ENCODE measurements at places on chromosomes 6 and 20.
A peak's percentile ranks its signal among the peaks of the same experiment; 100 is the strongest.

GRCh38 chr6:139881728-139882211 lies 507.3 kb upstream of the CITED2 start:
- DNase-seq: peak; percentile 12

GRCh38 chr6:107668743-107669474 lies 155.2 kb downstream of the SCML4 start:
- DNase-seq: no peak

DNA sequence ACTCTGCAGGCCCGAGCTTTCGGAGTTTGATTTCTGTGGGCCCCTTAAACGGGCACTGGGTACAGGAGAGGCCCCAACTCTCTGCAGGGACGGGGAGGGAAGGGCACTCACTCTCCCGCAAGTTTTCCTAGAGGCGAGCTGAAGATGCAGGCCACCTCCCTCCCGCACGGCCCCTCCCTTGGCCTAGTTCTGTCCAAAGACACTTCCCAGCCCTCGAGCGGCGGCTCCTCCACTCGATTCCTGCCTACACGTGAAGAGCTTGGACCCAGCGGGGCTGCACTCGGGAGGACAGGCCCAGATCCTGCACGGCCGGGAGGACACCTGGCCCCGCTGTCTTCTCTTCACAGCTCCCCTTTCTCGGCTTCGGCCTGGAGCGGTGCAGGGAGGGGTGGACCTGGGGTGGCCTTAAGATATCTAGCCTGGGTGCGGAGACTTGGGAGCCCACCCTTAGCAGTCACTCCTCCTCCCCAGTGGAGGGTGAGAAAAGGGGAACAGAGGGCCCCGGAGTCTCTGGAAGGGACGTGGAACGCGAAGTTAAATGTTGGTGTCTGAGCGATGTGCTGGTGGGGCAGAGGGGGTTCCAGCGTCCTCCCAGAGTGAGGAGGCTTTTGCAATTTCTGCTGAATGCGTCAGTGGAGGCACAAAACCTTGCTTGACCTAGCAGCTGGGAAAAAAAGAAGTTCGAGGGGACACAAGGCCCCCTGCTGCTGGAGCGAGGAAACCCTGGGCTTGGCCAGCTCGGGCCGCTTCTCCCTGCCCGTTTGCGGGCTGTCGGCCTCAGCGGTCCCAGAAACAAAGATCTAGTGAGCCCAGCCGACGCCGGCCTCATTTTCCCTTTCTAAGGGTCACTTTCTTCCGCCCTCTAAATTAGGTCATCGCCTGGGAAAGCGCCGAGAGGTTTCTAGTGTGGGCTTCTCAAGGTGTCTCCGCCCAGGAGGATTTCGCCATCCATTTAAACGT lies 4.9 kb downstream of the OLIG3 start:
- DNase-seq: no peak

GRCh38 chr20:25300496-25301170 lies 52.7 kb downstream of the PYGB start:
- DNase-seq: no peak

DNA sequence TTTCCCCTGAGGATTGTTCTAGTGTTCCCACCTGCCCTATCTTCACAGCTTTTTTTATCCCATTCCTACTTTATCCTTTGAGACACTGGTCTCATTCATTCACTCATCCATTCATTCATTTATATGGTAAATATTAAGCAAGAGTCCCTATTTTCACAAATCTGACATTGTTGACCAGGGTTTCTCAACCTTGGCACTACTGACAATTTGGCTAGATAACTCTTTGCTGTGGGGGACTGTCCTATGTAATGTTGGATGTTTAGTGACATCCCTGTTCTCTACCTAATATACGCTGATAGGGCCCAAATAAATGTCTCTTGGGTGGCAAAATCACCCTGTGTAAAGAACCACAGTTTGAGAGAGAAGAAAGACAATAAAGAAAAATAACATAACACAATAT lies 345.0 kb downstream of the GRIK2 start:
- no peak for DNase-seq

DNA sequence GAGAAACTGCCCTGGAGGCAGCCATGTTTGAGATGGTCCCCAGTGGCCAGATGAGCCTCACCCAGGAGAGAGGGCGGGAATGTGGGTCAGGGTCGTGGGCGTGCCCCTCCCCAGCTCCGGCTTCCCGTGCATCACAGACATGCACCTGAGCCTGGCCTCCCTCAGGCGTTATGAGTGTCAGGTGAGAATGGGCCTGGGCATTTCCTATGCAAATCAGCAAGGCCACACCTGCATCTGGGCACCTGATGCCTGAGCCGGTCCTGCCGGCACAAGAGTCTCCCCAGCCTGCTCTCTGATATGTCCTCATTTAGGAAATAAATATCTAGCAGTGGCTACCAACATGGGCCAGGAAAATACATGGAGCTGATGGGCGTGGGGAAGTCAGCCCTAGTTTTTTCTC lies 82.4 kb downstream of the RAMACL start:
- DNase-seq: no peak

- no peak for DNase-seq
These were observed 46.9 kb upstream of the NRSN1 start for GRCh38 chr6:24079076-24079475.

- DNase-seq: no peak
These were observed 528.4 kb downstream of the PKHD1 start for GRCh38 chr6:51559059-51559458.

- no peak for DNase-seq
These were observed 193.1 kb downstream of the SIM1 start for GRCh38 chr6:100271625-100272024.

GRCh38 chr6:41167173-41167963 lies 4.5 kb upstream of the TREM2 start:
- no peak for DNase-seq

- DNase-seq: no peak
These were observed 1.3 kb upstream of the RBBP8NL start for GRCh38 chr20:62428396-62429295.

- DNase-seq: no peak
These were observed 655.0 kb downstream of the QKI start for GRCh38 chr6:164069350-164069990.

DNA sequence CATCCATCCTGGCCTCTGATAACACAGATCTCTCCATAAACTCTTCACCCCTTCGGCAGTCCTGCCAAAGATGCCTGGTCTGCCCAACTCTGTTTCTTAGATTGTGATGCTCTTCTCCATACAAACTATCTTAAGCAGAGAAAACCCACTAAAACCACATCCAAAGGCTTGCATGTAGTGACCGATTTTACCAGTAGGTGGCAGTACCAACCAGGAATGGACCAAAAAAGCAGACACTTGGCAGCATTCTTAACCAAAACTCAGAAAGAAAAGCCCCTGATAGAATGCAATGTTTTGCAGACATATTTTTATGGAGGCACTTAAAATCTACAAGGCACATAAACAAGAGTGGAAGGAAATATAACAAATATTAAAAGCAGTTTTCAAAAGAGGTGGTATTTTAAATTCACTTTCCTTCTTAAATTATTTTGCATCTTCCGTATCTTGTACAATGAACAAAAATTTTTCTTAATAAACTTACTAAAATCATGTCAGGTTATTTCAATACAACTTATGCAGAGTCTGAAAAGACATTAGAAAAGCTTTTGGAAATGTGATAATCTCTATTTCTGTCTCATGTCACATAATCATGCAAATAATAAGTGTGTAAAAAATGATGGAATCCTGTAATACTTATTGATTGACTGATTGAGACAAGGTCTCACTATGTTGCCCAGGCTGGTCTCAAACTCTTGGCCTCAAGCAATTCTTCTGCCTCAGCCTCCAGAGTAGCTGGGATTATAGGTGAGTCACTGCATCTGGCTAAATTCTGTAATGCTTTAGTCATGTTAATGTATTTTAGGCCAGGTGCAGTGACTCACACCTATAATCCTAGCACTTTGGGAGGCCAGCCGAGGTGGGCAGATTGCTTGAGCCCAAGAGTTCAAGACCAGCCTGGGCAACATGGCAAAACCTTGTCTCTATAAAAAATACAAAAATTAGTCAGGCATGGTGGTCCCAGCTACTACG lies 29.4 kb downstream of the LRP11 start:
- DNase-seq: peak; percentile 6

DNA sequence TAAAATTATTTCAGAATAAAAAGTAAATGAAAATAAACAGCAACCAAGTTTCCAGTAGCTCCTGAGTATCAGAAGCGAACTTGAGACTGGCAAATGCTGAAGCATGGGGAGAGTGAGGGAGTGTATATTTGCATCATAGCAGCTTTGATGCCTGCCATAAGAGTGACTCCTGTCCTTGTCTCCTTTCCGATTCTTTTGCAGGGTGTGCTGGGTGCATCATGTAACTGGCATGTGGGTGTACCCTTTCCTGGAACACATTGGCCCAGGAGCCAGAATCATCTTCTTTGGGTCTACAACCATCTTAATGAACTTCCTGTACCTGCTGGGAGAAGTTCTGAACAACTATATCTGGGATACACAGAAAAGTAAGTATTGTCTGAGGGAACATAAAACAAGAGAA lies 117.4 kb downstream of the ADAT2 start:
- DNase-seq: no peak

DNA sequence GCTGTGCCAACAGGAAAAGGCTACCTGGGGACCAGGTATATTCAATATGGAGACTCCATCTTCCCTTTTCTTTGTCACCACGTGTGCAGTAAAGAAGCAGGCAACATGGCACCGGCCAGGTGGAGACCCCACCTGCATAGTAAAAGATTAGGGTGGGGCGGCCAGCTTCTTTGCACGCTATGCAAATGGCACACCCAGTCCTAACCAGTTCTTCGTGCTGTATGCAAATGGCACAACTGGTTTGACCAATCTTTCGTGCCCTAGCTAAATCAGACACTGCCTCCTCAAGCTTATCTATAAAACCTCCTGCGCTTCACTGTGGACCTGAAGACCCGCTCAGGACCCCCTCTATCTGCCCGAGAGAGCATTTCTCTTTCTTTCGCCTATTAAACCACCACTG lies 88.8 kb upstream of the EZR start:
- no peak for DNase-seq

DNA sequence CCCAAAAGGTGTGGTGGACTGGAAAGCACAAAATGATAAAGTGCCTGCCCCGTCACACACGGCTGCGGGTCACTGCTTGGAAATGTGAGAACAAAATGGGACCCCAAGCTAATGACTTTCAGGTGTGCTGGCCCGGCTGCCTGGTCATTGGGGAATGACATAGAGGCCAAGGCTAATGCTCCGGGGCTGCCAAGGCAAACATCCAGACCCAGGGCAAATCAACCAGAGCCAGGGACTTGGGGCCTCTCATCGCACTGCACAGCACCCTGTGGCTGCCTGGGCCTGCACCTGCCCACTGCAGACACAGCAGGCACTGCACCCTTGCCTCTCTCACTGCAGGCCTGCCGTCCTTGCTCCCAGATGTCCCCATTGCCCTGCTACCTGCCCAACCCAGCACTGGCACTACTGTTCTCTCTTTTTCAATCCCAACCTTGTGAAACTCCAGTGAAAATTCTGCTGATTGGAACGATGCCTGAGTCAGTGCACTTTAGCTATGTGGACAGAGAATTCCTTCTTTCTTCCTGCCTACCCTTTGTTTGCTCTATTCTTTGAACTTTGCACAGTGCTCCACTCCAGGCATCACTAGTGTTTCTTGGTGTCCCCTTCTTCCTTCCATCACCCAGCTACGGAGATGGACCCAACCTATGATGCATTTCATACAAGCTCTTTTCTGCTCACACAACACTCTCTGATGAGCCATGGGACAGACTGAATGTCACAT lies 849.5 kb downstream of the MAFB start:
- no peak for DNase-seq

GRCh38 chr6:26251354-26252076 lies 113.5 kb upstream of the BTN3A2 start:
- peak; percentile 88 for DNase-seq

DNA sequence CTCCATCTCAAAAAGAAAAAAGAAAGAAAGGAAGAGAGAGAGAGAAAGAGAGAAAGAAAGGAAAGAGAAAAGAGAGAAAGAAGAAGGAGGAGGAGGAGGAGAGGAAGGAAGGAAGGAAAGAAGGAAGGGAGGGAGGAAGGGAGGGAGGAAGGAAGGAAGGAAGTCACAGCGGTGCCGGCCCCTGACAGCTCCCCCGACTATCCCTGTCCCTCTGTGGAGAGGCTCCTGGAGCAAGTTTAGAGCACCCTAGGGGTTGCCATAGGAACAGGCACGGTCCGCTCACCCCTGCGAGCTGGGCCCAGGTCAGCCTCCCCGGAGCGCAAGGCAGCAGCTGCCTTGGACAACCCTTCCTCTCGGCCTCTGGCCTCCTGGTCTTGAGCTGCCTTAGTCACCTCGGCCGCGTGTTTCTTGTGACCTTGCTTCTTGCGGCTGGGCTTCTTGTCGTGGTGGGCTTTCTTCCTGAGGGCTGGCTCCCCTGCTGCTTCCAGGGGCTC lies 6.8 kb downstream of the BNIP5 start:
- DNase-seq: no peak

DNA sequence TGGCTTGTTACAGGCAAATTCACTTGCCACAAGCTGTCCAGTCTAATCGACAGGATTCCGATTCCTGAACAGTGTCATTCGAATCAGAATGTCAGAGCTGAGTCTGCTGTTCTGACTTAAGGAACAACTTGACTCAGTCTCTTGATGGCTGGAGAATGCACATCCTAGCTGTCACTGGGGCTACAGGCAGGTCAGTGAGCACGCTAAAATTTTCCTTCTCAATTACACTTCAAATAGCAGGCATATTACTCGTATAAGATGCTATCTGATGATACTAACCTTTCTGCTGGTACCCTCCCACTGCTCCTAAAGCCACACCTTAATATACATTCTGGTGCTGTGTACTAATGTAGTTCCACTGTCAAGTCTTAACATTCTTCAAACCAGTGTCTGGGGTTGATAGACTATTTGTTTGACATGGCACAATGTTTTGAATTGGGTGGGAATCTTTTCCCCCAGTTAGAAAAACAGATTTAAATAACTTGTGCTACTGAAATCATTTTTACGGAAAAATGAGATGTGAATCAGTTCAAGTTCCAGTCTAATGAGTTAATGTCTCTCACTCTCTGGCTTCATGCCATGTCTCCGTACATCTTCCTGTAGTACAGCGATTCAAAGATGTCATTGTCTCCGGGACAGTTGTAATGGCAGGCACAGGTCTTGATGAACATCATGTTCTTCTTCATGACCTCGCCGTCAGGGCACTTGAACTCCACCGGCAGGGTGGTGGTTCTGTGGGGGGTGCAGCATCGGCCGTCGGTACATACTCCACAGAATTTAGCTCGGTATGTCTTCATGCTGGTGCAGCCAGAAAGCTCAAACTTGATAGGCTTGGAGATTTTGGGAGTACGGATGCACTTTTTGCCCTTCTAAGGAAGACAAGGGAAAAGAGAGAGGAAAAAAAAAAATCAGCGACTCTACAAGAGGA lies 2.2 kb downstream of the CCN2 start:
- DNase-seq: no peak

DNA sequence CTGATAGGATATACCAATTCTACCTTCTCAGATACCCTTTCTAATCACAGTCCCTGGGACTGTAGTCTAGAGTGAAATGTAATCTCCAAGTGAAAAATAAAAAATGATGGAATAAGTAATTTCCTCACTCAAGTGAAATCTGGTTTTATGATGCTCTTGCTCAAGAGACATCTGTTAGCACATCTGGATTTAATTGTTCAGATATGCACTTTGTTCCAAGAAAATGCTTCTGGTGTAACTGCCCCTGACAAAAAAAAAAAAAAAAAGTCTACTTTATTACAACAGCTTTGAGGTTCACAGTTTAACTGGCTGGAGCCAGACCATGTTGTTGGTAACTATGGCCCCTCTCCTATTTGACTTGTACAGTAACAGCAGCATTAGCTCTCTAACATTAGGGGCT lies 251.8 kb downstream of the BTBD9 start:
- DNase-seq: no peak

- no peak for DNase-seq
These were observed 434.6 kb downstream of the CD109 start for GRCh38 chr6:74130641-74131040.

Measured in NCI-H1105 (cell line).